Caudate nucleus (tissue), 63 donors: ENCODE measurements at places on chromosomes 16 and 17.

DNA sequence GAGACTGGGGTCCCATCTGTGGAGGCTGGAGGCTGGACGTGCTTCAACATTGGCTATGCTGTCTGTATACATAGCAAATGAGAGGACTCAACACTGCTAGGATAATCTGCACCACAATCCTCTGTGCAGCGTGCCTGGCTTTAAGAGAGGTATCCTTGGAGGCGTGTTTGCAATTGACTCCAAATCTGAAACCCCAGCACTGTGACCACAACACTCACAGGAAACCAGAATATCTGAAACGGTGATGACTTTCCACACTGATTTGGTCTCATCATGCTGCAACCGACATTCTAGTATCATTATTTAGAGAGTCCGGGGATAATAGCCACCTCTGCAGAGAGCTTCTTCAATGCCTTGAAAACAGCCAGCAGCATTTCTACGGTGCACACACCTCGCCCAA is 35.1 kb downstream of the TLE7 start:
- no peak for DNase-seq

GRCh38 chr17:59892251-59892923 is 356 bp downstream of the TUBD1 start:
- DNase-seq, result no peak

- DNase-seq, result no peak
Measured at GRCh38 chr17:9401434-9401833, 174.2 kb downstream of the STX8 start.

DNA sequence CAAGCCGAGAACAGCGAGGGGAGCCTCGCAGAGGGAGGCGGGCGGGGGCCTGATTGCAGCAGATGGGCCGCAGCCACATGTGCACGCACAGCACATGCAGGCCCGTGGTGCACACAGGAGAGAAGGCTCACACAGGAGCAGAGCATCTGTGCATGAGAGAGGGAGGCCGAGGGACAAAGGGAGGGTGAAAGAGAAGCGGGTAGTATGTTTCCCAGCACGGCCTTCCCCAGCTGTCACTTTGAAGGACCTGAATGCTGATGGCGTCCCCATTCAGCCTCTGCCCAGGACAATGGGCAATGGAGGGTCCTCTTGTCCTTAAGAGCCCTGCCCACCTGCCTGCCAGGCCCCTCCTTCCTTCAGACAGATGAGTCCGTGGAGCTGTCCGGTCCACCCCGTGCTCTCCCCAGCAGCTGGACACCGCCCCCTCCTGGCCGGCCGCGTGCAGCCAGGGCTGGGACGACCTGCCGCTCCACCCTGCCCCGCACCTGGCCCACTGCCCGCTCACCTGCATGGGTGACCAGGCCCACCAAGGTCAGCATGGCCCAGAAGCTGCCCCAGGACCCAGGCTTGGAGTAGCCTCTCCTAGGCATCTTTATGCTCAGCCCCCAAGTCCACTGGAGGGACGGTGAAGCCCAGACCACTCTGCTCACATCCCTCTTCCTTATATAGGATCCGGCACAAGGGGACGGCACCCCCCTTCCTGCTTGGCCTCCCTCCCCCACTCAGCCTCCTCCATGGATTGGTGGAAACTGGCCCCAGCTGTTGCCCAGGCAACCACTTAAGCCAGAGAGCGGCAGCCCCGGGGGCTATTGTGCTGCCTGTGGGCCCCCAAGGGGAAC is at the start of gene BTBD17:
TSS of gene BTBD17 (minus strand) at position 639 of the 839 bp plus-strand sequence. CDS start at position 590, 49 bp downstream.
- peak; percentile 33 for DNase-seq

DNA sequence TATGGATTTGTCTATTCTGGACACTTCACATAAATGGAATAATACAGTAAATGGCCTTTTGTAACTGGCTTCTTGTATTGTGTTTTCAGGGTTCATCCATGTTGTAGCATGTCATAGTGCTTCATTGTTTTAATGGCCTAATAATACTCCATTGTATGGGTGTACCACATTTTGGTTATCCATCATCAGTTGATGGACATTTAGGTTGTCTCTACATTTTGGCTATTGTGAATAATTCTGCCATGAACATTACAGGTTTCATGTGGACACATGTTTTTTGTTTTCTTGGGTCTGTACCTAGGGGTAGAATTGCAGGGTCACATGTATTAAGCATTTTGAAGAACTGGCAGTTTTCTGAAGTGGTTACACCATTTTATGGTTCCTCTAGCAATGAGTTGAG is 223.5 kb upstream of the CACNG5 start:
- no peak for DNase-seq
